Motor neuron (in vitro differentiated cells): ENCODE measurements at places on chromosomes 3 and 15. TPM values are rescaled to one million over a fixed set of nuclear protein-coding genes. Genes with fewer than 3 reads are reported as not detected.
A peak's percentile ranks its signal among the peaks of the same experiment; 100 is the strongest.

TNK2 gene
- 12.9 and 13.1 TPM in 2 replicates for total RNA-seq

DNA sequence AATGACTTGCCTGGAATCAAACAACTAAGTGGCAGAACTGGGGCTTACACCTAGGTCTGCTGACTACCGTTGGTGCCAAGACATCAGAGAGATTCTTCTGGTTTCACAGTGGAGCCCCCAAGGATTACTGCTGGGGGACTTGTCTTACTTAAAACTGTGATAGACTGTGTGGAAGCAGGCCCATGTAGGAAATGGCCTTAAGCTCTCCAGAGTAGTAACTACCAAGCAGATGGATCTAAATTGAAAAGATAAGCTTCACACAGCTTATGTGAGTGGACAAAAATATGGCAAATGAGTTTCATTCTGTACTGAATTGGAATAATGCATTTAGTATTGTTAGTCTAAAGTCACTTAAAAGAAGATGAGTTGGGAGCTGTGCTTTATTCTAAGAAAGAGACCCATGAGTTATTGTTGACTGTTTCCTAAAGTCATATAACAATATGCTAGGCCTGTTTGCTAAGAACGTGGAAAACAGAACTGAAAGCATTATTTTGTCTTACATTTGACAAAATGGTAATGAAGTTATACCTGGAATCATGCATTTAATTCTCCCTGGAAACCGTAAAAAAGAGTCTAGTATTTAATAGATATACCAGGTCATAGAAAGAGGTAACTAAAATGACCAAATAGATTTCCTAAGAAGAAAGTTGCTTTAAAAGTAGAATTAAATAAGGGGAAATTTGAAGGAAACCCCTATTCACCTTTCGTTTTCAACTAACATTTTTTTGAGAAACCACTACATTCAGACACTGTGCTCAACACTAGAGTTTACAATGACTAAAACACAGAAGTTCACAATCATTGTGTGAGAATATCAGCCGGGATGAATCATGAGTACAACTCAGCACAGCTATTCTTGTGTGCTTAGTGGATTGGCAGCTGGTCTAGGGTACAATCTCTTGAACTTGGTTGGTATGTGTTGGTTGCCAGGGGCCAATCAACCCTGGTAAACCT is 13.0 kb upstream of the MAPK6 start:
- no peak for ATAC-seq

LRRC2 gene
- 0.94 and 1.2 TPM in 2 replicates for total RNA-seq

PLA2G4B gene
- 6.1 and 6.3 TPM in 2 replicates for total RNA-seq

GRCh38 chr3:171967137-171967783 is 72.1 kb upstream of the FNDC3B start:
- ATAC-seq = peak; percentile 74

GRCh38 chr3:14803101-14803980 is 15.4 kb upstream of the FGD5 start:
- ATAC-seq = peak; percentile 32

MUC20 gene
- 1.1 and 1.7 TPM in 2 replicates for total RNA-seq

- ATAC-seq = no peak
Observed at GRCh38 chr15:75508840-75509532, 57.5 kb upstream of the SIN3A start.

CGNL1 gene
- 5.1 and 5.3 TPM in 2 replicates for total RNA-seq

GRCh38 chr3:114690911-114691310 is 397.1 kb downstream of the TIGIT start:
- ATAC-seq = no peak

DNA sequence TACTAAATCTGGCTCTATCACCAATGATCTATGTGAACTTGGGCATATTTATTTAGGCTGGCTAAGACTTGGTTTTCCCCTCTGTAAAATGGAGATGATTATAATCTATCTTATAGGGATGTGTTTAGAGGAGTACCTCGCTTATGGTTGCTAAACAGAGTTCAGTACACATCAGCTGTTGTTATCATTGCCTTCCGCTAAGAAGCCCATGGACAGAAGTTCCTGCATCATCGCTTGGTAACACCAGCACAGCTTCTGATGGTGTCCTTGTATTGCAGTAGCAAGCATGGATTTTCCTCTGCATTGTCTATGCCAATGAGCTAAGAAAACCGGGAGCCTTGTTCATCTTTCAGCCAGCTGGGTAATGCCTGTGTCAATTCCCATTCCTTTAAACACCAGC is 73.1 kb upstream of the LRTM1 start:
- ATAC-seq = peak; percentile 67

GRCh38 chr15:67178569-67179210 is 75.8 kb downstream of the AAGAB start:
- ATAC-seq = peak; percentile 26
